ENCODE measurements at places on chromosomes 4 and X.

GRCh38 chrX:40663880-40664630 is 16.7 kb upstream of the CXorf38 start:
- no peak for DNase-seq

GRCh38 chr4:149248191-149248764 is 567.4 kb downstream of the IQCM start:
- DNase-seq, result no peak

- DNase-seq, result no peak
These were observed 33.4 kb upstream of the PHKA2 start for GRCh38 chrX:19017271-19017670.

GRCh38 chr4:184506527-184507121 is 32.3 kb upstream of the IRF2 start:
- no peak for DNase-seq

GRCh38 chr4:20621476-20621875 is 78.8 kb upstream of the PACRGL start:
- DNase-seq, result no peak

DNA sequence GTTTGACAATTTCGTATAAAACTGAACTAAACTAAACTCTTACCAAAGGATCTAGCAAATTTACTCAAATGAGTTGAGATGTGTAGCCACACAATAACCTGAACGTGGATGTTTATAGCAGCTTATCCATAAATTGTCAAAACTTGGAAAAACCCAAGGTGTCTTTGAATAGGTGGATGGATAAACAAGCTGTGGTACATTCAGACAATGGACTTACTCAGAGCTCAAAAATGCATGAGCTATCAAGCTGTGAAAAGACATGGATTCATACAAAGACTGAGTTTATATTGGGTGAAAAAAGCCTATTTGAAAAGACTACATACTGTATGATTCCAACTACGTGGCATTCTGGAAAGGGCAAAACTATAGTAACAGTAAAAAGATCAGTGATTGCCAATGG is 69.5 kb downstream of the LARP1B start:
- DNase-seq, result no peak

DNA sequence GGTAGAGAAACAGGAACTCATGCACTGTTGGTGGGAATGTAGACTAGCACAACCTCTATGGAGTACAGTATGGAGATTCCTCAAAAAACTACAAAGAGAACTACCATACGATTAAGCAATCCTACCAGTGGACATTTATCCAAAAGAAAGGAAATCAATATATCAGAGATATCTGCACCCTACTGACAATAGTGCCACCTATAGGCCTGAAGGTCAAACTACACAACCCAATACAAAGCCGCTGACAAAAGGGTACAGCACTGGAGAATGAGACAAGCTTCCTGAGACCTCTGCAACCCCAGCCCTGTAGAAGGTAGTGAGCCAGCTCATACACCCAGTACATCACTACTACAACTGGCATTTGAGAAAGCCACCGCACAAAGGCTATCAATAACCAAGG is 67.1 kb downstream of the CBR4 start:
- no peak for DNase-seq

DNA sequence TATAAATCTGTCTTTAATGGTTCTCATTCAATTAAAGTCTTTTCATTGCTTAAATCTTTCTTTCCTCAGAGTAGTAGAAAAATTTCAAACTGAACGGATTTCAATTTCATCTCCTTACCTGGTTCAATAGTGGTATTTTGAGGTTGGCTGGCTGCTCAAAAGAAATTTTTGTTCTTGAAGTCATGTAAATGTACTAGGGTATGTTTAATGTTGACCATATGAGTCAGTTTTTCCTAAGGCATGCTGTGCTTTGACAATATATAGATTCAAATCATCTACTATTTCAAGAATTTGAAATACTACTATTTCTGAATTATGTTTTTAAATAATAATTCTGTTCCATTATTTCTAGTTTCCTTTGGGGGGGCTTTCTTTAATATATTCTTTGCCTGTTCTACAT is 105.5 kb downstream of the PACRGL start:
- DNase-seq, result no peak

GRCh38 chr4:172998527-172999469 is 169.8 kb upstream of the GALNT7 start:
- DNase-seq, result peak; percentile 36

DNA sequence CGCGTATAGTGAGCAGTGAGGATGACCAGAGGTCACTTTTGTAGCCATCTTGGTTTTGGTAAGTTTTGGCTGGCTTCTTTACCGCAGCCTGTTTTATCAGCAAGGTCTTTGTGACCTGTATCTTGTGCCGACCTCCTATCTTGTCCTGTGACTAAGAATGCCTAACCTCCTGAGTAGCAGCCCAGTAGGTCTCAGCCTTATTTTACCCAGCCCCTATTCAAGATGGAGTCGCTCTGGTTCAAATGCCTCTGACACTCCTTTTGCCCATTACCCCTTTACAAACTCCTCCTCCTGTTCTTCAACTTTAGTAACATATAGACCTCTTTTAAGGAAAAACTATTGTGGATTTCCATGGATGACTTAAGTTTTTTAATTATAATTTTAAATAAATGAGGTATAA is 2.6 kb upstream of the INTU start:
- DNase-seq, result no peak

- no peak for DNase-seq
These were observed 22.4 kb downstream of the GPM6A start for GRCh38 chr4:175789647-175790046.

DNA sequence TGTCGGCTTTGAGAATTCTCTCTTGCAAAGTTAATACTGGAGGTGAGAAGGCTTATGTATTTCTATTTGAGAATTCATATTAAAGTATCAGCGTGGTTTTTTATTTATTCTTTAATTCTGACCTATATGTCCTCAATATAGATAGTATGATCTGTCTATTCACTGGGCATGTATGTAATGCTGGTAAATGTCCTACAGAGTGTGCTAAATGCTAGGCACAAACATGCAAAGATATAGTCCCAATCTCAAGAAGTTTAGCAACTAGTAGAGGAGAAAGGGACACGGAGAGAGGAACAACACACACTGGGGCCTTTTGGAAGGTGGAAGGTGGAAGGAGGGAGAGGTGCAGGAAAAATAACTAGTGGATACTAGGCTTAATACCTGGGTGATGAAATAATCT is 11.0 kb upstream of the BMPR1B start:
- no peak for DNase-seq

DNA sequence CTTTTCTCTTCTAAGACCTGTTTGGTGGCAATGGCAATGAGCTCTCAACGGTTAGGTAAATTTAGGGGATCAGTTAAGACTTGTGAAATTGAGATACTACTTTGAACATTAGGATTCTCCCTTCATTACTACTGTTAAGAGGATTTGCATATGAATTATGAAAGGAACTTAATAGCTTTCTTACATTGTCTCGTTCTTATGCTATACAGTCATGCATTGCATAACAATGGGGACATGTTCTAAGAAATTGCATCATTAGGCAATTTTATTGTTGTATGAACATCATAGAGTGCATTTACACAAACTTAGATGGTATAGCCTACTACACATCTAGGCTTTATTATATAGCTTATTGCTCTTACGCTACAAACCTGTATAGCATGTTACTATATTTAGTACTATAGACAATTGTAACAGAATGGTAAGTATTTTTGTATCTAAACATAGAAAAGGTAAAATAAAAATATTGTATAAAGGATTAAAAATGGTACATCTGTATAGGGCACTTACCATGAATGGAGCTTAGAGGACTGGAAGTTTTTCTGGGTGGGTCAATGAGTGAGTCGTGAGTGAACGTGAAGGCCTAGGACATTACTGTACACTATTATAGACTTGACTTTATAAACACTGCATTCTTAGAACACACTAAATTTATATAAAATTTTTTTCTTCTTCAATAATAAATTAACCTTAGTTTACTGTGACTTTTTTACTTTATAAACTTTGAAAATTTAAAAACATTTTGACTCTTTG is 62.5 kb downstream of the PAQR3 start:
- no peak for DNase-seq

- DNase-seq, result no peak
These were observed 283.6 kb downstream of the GALNTL6 start for GRCh38 chr4:172096786-172097185.

DNA sequence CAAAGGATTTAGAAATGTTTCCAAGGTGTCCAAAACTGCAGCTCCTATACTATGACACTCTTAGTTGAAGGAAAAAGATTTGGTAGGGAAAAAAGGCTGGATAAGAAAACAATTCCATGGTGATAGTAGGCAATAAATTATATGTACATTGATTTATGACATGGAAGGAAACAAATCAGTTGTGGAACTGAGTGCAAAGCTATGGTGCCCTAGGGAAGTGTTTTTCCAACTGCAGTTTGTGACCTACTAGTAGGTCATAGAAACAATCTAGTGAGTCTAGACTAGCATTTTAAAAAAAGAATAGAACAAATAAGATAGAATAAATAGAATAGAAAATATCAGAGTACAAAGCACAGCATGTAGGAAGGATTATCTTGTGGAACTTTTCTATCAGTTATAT is 58.4 kb upstream of the TSPAN5 start:
- DNase-seq, result no peak

GRCh38 chr4:16516796-16517439 is 290.6 kb upstream of the TAPT1 start:
- peak; percentile 71 for DNase-seq

DNA sequence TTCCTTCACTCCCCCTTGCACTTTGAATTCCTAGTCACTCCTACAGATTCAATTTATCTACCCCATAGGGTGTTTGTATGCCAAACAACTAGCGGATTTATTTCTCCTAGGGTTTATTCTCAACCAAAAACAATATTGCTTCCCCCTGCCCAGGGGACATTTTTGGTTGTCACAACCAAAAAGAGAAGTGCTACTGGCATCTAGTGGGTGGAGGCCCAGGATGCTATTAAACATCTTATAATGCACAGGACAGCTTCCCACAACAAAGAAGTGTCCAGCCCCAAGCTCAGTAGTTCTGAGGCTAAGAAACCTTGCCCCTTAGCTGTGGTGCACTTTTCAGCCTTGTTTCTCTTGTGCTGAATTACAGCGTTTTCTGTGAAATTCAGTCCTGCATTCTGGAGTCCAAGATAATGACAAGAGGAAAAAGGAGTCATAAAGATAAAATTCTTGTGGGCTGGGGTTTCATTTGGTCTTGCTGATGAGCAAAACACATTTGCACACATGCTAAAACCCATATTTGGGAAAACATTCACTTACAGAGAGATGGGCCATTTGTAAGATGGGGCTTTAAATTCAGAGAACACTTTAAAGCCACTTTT is 11.2 kb upstream of the SYTL4 start:
- no peak for DNase-seq

DNA sequence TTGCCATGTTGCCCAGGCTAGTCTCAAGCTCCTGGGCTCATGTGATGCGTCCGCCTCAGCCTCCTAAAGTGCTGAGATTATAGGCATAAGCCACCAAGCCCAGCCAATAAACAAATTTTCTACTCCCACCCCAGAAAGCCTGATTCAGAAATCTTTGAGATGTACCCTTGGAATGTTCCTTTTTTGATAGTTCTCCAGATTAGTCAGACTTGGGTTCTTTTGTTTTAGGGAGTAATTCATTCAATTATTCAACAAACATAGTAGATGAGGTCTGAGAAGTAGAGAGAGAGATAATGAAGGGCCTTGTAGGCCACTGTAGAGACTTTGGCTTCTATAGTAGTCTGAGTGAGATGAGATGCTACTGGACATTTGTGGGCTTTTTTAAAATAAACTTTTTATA is 27.8 kb downstream of the RP2 start:
- DNase-seq, result no peak

- DNase-seq, result no peak
These were observed 156.6 kb downstream of the CHIC2 start for GRCh38 chr4:53907772-53908171.

DNA sequence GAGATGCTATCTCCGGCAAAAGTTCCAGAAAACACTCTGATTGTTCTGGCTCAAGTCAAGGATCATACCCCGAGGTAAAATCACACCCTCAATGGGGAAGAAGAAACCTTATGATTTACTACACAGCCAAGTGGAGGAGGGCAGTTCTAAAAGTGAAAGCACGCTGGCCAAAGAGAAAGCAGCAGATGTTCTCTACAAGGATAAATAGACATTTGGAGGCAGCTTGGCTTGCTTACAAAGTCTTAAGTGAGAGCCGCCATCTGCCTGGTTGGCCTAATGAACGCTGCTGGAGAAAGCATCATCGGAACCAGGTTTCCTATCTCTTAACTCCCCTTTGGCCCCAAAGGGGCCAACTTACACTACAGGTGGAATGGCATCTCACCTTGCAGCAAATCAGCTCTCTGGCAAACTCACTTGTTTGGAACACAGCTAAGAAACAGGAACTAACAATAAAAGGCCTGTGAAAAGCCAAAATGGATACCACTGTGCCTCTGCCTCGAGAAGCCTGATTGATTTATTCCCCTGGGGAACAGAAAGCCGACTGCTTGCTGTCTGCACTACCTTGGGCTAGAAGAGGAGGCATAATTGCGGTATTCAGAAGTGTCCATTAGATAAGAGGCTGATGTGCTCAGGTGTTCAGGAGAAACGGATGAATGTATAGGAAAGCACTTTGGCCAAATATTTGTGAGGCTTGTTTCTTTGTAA is 22.8 kb downstream of the FRAS1 start:
- no peak for DNase-seq

DNA sequence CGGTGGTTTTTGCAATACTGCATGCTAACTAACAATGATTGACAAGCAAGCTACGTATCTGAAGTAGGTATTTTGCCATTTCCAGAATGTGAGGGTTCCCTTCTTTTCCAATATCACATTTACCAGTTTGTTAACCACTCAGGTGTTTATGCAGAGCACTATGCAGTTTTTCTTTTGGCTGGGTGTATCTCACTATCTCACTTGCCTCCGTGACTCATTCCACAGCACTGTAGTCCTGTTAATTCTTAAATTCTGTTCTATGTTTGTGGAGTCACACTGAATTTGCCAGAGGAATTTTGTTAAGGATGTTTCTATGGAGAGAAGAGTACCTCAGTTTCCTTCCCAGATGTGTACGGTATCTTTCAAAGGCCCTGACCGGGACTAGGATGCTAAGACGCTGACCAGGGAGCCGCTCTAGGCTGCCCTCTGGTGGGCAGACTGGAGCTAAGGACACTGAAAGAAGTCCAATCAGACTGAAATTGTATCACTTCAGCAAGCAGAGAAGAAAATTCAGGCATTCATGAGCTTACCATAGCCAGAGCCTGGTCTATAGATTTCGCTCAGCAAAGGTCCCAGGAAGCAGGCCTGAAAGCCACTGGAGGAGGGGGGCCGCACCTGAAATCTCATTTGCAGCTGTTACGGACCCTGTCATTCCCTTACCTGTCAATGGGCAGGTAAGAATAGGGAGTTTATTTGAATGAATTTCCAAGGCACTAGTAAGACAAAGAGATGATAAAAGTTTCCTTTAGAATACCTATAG is 388.4 kb upstream of the SPOCK3 start:
- DNase-seq, result peak; percentile 4

- DNase-seq, result no peak
These were observed 673 bp downstream of the CNGA2 start for GRCh38 chrX:151735219-151735618.

DNA sequence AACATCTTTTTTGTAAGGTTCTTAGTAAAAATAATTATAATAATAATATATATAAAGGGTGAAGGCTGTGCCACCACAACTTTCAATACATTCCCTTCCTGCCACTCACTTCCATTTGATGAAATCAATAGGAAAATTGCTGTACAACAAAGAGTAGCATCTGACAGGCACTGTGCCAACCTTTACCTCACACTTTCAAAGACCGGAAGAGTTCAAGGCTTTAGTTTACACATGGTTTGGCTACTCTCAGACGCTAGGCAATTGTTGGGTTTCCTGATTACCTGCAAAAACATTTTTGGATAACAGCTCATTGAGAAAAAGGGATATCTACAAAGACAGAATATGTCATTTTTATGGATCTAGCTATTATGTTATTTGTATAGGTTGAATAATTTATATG is 5.5 kb upstream of the ING2 start:
- DNase-seq, result no peak

All from LNCaP clone FGC (cell line).